Glutamatergic neuron (in vitro differentiated cells): ENCODE measurements at places on chromosomes 11 and 22. TPM values are rescaled to one million over a fixed set of nuclear protein-coding genes. Genes with fewer than 3 reads are reported as not detected.

DNA sequence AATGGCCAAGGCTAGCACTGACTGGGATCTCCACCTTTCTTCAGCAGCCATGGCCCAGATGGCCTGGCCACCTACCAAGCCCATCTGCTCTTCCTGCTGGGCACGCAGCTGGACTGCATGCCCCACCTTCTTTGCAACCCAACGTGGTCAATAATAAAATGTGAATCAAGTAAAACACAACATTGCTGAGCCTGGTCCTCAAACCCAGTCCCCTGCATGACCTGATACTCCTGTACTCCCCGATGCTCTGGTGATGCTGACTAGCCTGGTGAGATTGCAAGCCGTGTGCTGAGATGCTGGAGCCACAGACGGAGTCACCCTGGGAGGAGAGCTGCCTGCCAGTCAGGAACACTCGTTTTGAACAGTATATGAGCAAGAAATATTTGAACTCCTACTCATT is 34.0 kb downstream of the PARVG start:
- peaks cover 3% of the 10 kb centered on the region for H3K27me3 ChIP-seq
- H3K36me3 ChIP-seq: peaks cover 1% of the 10 kb centered on the region
- DNase-seq: no peak
- H3K4me1 ChIP-seq: peaks cover 20% of the 10 kb centered on the region
- H3K4me3 ChIP-seq: no peak overlapping the region

GRCh38 chr11:27696961-27697360 is 3.3 kb downstream of the BDNF start:
- no peaks in the 10 kb centered on the region for H3K36me3 ChIP-seq
- H3K4me1 ChIP-seq: peaks cover 7% of the 10 kb centered on the region
- H3K27me3 ChIP-seq: peaks cover 13% of the 10 kb centered on the region
- H3K27ac ChIP-seq: no peak overlapping the region
- no peak overlapping the region for H3K4me3 ChIP-seq

- DNase-seq: no peak
- H3K4me3 ChIP-seq: no peak overlapping the region
- peaks cover 3% of the 10 kb centered on the region for H3K4me1 ChIP-seq
Measured at GRCh38 chr11:36186340-36187175, 102.7 kb downstream of the COMMD9 start.

DNA sequence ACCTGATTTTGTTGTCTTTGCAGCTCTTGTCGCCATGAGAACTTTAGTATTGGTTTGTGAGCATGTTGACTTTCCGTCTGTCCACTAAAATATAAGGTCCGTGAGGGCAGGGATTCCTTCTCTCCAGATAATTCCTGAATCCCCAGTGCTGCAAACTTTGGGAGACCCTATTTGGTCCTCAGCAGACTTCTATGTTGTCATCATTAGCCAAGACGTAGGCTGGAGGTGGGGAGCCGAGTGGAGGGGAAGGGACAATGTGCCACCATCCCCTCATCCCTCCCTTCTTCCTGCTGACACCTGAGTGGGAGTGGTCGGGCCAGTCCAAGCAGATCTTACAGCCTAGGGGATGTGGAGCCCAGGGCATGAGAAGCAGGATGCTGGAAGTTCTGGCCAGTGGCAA is 690.6 kb downstream of the TBC1D22A start:
- H3K36me3 ChIP-seq: no peaks in the 10 kb centered on the region
- no peak overlapping the region for H3K27ac ChIP-seq
- no peak for DNase-seq
- peaks cover 3% of the 10 kb centered on the region for H3K27me3 ChIP-seq
- no peaks in the 10 kb centered on the region for H3K4me1 ChIP-seq

GRCh38 chr11:122004446-122004845 is 111.6 kb downstream of the BLID start:
- no peaks in the 10 kb centered on the region for H3K4me1 ChIP-seq
- H3K36me3 ChIP-seq: peaks cover 4% of the 10 kb centered on the region
- no peak for DNase-seq
- no peak overlapping the region for H3K4me3 ChIP-seq
- H3K27ac ChIP-seq: no peak overlapping the region

DNA sequence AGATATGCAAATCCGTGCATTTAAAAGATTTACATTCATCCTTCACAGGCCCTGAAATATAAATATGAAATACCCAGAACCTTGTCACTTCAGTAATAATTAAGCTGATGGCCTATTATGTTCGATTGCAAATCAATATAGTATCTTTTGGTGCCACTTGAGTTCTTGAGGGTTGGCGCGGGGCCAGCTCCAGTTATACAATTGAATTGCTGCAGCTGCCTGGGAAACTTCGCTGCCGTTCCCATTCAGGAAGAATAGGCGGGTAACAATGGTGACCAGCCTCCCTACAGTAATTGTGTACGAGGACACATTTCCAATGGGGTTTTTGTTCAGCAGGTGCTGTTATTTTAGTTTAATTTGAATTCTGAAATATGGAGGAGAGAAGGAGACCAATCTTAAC is 451.2 kb downstream of the INSC start:
- no peak overlapping the region for H3K4me3 ChIP-seq
- H3K27ac ChIP-seq: no peak overlapping the region
- H3K4me1 ChIP-seq: no peaks in the 10 kb centered on the region

GRCh38 chr22:39932918-39933649 is 27.1 kb upstream of the TMA7B start:
- peak; percentile 45 for DNase-seq
- no peaks in the 10 kb centered on the region for H3K27me3 ChIP-seq
- no peaks in the 10 kb centered on the region for H3K4me1 ChIP-seq
- no peak overlapping the region for H3K27ac ChIP-seq
- H3K36me3 ChIP-seq: no peaks in the 10 kb centered on the region

GRCh38 chr11:98842187-98842586 is 178.6 kb upstream of the CNTN5 start:
- no peaks in the 10 kb centered on the region for H3K36me3 ChIP-seq
- H3K4me1 ChIP-seq: no peaks in the 10 kb centered on the region
- H3K27ac ChIP-seq: no peak overlapping the region

DNA sequence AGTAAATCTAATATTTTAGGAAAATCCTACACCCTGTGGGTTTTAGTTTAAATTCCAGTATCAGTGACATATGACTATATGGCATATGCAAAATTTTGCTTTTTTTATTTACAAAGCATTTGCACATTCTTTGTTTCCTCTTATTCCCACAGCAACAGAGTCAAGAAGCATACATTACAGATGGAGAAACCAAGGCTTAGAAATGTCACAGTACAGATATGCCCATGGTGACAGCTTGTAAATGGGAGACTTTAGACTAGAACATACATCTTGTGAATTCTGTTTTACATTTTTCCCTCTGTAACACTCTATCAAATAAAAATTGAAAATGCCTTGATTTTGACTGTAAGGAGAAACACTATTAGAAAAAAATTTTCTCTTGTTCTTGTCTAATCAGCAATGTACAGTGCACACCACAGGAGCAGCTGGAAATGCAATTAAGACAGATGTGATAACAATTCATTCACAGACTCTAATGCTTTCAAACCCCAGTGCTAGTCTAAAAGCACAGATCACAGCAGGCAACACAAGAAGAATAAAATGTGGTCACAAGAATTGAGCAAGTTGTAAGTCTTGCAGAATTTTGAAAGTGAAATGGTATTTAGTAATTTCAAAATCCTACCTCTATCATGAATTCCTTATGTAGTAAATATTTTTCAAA is 375.9 kb downstream of the LUZP2 start:
- no peak overlapping the region for H3K27ac ChIP-seq
- no peaks in the 10 kb centered on the region for H3K4me1 ChIP-seq
- DNase-seq: no peak
- no peaks in the 10 kb centered on the region for H3K36me3 ChIP-seq
- no peaks in the 10 kb centered on the region for H3K27me3 ChIP-seq
- H3K4me3 ChIP-seq: no peak overlapping the region

- no peaks in the 10 kb centered on the region for H3K36me3 ChIP-seq
- H3K4me1 ChIP-seq: no peaks in the 10 kb centered on the region
- DNase-seq: no peak
- no peak overlapping the region for H3K4me3 ChIP-seq
- H3K27me3 ChIP-seq: no peaks in the 10 kb centered on the region
Measured at GRCh38 chr11:84855508-84856245, 771.5 kb downstream of the DLG2 start.

DNA sequence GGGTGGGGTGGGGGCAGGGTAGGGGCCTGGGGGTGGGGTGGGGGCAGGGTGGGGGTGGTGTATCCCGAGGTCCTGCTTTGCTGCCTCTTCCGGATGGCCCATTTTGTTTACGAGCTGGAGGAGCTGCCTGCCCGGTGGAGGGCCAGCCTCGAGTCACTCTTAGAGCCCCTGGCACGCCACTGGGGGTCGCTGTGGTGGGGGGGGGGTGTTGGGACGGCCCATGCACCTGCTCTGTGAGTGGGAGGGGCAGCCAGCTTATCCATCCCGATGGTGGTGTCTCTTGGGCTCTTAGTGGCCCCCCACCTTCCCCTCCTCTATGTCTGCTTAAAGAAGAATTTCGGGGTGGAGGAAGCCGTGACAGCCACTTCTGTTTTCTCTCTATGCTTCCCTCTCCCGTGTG is 24.6 kb downstream of the MRGPRD start:
- H3K27me3 ChIP-seq: no peaks in the 10 kb centered on the region
- peaks cover 8% of the 10 kb centered on the region for H3K4me1 ChIP-seq
- peak; percentile 49 for DNase-seq
- no peak overlapping the region for H3K4me3 ChIP-seq
- H3K27ac ChIP-seq: no peak overlapping the region
- no peaks in the 10 kb centered on the region for H3K36me3 ChIP-seq

Gene APOA1
- not detected for total RNA-seq

Gene SEC14L6
- not detected for total RNA-seq

Gene NCR3LG1
- total RNA-seq: 0.51 TPM

Gene CEP126
- 3.9 TPM for total RNA-seq

Gene PPARA
- total RNA-seq: 1.8 TPM

Gene TEAD1
- total RNA-seq: 62.5 TPM

Gene CHRM4
- total RNA-seq: 8.5 TPM

Gene BTBD18
- total RNA-seq: not detected

Gene ABCC8
- total RNA-seq: 5.7 TPM

Gene THY1
- 22.0 TPM for total RNA-seq
